ENCODE measurements at places on chromosomes 12 and 14.

DNA sequence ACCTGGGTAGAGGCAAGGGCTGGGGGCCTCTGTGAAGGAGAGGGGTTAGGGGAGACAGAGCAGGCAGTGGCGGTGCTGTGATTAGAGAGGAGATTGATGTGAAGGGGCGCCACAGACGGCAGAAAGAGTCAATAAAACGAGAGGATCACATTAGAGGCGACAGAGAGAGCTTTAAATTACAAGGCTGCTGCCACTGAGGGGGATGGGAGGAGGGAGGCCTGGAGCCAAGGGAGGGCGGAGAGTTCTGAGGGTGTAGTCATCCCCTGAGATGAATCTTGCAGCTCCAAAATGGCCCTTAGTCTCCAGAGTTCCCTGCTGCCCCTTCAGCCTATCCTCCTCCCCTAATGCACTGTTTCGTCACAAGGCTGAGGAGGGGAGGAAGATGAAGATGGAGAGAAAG lies 12.8 kb downstream of the ZFHX2 start:
- no peak for DNase-seq

DNA sequence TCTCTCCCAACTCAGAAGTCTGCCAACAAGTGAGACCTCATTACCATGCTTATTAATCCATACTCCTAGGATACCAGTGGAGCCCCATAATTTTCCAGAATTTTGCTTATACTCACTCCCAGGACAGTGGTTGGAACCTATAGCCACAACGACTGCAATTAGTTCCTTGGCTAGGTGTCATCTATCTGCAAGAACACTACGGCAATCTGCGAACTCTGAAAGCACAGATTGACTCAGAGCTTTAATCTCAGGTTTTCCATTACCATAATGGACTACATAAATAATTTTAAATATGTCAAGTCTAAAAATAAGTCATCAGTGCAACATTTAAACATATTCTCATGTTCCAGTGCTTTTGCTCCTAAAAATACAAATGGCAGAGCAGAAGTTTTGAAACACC lies 33.4 kb downstream of the TMTC3 start:
- no peak for DNase-seq

- no peak for DNase-seq
Observed at GRCh38 chr12:140162-140561, 73.6 kb downstream of the IQSEC3 start.

- DNase-seq = no peak
Observed at GRCh38 chr12:40689576-40689975, 2.7 kb upstream of the CNTN1 start.

GRCh38 chr12:32181498-32182175 lies 75.0 kb downstream of the BICD1 start:
- no peak for DNase-seq

DNA sequence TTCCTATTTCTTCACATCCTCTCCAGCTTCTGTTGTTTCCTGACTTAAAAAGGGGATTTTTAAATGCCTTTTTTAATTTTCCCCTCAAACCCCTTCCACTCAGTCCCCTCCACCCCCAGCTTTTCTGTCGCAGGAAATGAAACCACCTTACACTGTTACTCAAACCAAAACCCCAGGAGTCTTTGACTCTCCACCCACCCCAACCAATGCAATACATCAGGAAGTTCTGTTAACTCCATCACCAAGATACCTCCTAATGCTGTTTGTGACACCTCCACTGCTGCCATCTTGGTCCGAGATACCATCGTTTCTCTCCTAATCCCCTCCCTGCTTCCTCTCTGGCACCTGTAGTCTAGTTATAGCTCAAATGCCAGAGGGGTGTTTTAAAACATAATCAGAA lies 25.4 kb upstream of the CPM start:
- no peak for DNase-seq

GRCh38 chr12:111451649-111452129 lies 46.0 kb downstream of the SH2B3 start:
- DNase-seq = no peak

DNA sequence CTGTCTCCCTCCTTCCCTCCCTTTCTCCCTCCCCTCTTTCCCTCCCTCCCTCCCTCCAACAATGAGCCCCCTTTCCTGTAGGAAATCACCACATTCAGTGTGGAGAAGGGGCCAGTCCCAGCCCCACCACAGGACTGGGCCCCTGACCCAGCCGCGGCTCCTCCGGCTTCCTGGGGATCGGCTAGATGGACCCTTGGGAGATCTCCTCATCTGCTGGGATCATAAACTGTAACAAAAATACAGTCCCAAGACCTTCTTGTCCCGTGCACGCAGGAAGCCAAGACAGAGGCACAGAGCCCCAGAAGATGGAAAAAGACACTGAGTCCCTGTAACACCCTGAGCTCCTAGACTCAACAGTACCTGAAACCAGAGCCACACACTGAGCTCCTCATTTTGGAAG lies 23.9 kb downstream of the DIO3 start:
- no peak for DNase-seq

- peak; percentile 80 for DNase-seq
Observed at GRCh38 chr12:55742719-55743405, at the start of gene GDF11. Gene GDF11 (plus strand): TSS chr12:55743122. CDS start chr12:55743317, 195 bp downstream.

DNA sequence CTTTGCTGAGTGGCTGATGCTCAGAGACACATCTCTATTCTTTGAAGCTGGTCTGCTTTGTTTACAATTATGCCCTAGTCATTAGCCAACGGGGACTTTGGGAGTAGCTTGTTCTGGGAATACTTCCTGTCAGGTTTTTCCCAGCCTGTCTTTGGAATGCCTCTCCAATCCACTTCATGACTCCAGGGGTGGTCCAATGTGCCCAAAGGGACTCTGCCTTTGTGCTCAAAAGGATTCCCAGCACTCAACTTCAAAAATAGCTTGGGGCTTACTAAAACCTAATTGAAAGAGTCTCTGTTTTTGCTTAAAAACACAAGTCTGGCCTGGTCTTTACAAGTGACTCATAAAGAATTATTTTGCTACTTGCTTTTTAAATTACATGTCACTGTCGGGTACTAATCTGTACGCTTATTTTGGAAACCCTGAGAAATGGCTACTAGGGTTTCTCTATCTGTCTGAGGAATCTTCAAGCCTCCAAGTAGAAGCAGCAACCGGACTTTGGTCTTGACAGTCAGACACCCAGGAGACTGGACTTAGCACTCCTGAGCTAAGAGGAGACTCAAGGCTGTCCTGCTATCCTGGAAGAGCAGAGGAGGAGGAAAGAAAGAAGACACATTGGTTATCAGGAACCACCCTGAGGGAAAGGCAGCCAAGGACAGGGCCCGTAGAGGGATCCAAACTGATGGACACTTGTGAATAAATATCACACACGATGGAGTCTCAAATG lies 20.7 kb downstream of the PHLDA1 start:
- no peak for DNase-seq

GRCh38 chr14:35284506-35284905 lies 7.7 kb upstream of the PSMA6 start:
- DNase-seq = no peak

DNA sequence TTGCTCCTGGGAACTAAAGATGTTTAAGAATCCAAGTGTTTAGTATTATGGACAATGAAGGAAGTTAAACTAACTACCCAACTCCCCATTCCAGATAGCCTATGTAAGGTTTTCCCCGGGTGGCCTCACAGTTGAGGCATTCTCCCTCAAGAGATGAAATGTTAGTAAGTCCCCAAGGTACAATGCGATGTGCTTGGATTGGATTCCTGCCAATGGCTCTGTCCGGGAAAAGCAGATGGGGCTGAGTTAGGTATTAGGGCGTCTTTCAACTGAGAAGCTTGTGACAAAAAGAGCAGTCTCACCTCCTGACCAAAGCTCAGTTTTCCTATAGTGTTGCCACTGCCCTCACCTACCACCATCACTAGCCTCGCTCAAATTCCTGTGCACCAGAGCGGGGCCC lies 64.8 kb upstream of the E2F7 start:
- DNase-seq = no peak

DNA sequence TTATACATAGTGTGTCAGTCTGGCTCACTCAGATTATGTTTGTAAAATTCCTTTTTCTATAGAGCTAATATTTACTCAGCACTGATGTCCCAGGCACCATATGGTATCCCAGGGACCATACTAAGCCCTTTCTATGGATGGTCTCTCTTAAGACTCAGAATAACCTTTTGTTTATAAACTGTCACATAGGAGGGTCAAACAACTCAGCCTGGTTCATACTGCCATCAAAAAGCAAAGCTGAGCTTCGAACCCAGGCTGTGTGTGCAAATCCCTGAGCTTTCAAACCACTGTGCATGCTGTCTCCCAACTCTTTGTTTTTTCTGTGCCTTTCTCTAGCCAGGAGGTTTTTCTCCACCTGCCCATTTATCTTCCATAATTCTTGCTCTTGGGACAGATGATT lies 135.6 kb upstream of the ARHGAP5 start:
- DNase-seq = no peak

DNA sequence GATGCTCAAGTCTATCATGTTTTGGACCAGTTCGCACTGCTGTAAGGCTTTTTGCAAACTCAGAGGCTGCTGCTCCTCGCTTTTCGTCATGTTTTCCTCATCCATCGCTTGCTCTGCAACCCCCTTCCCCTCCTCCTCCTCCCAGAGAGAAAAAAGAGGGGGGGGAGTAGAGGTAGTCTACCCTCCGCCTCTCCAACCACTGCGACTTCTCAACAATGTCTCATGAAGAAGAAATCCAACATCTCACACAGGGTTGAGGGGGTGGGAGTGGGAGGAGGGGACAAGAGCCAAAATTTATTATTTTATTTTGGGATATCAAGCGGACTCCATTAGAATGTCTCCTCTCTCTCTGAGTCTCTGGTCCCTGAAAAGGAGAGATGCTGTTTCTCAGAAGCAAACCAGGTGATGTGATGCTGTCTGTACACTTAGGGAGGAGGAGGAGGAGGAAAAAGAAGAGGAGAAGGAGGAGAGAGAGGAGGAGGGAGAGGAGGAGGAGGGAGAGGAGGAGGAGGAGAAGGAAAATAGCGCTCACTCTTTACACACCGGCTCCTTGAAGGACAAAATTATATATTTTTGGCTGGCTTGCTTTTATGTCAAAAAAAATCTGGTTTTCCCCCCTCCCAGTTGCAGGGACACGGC lies 520 bp downstream of the KSR2 start:
- no peak for DNase-seq

DNA sequence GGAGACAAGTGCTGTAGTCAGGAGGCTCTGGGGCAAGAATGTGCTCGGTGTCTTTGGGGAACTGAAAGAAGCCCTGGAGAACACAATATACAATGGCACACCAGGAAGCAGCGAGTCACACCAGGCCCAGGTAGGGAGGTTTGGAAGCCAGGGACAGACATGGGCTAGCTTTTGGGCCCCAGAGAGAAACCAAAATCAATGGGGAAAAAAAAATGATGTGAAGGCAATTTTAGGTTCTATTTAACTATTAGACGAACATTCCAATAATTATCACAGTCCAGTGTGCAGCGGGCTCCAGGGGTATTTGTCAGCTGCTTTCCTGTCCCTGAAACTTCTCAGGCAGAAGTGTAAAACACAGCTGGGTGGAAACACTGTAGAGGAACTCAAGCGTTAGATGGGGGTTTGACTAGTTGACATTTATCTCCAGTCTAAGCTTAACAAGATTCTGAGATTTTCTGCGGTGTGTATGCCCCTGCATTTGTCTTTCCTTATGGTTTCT lies 21.8 kb upstream of the EGLN3 start:
- no peak for DNase-seq

- DNase-seq = no peak
Observed at GRCh38 chr14:100838493-100839314, 12.8 kb downstream of the MEG3 start.

- DNase-seq = no peak
Observed at GRCh38 chr12:79555028-79555925, 135.5 kb downstream of the PAWR start.

GRCh38 chr12:26042645-26043044 lies 82.2 kb downstream of the BHLHE41 start:
- DNase-seq = no peak
